Foreskin keratinocyte (primary cell): ENCODE measurements at places on chromosomes 1 and 21. TPM values are rescaled to one million over a fixed set of nuclear protein-coding genes. Genes with fewer than 3 reads are reported as not detected.

The OR2T33 gene
- not detected in 2 replicates for polyA plus RNA-seq

The TUFT1 gene
- 28.0 and 41.0 TPM in 2 replicates for polyA plus RNA-seq

The IGSF5 gene
- not detected in 2 replicates for polyA plus RNA-seq

The TFF1 gene
- not detected in 2 replicates for polyA plus RNA-seq

The CD53 gene
- polyA plus RNA-seq, result not detected in 2 replicates

The ZNF678 gene
- polyA plus RNA-seq, result 0.56 and 0.58 TPM in 2 replicates
